ENCODE measurements at places on chromosomes 12 and 14.

- no peak for DNase-seq
Measured at GRCh38 chr12:30945443-30946164, 19.1 kb downstream of the TSPAN11 start.

DNA sequence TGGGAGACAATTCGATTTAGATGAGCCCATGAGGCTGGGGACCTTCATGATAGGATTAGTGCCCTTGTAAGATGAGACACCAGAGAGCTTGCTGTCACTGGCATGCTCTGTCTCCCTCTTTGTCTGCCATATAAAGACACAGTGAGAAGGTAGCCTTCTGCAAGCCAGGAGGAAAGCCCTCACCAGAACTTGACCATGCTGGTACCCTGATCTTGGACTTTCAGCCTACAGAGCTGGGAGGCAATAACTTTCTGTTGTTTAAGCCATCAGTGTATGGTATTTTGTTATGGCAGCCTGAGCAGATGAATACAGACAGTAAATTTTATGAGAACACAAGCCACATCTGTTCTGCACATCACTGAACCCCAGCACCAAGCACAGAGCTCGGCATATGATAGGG lies 38.1 kb upstream of the RASSF3 start:
- DNase-seq = no peak

- no peak for DNase-seq
Measured at GRCh38 chr12:63906876-63907275, 62.4 kb downstream of the SRGAP1 start.

DNA sequence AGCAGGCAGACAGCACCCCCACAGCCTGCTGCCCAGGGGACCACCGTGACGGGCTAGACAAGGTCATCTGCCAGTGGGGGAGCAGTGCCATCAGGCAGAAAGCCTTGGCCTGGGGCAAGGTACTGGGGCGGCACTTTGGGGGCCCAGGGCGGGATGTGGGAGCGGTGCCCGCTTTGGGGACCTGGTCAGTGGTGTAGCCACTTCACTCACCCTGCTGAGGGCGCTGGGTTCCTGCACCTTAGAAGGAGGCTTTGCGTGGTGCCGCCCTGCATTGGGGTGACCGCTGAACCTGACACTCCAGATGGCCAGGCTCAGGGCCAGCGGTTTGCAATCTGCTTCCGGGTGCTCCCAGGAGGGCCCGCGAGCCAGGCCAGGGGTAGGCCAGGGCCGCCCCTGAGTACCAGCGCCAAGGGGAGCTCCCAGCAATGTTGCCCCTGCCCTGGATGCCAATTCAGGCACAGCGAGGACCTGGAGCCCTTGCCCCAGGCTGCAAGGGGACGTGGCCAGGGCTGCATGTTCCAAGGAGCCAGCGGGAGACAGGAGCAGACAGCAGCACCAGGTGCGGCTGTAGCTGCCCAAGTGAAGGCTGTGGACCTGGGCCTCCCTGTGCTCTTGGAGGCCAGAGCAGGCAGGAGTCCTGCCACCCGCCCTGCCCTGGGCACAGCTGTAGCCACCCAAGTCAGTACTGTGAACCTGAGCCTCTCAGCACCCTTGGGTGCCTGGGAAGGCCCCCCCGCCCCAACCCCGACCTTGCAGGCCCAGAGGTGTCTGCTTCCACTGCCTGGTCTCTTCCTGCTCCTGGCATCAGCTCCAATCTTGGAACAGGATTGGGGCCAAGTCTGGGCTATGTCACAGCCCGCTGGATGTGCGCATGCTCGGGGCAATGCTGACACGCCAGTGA lies 550.7 kb downstream of the SLC6A15 start:
- DNase-seq = no peak

DNA sequence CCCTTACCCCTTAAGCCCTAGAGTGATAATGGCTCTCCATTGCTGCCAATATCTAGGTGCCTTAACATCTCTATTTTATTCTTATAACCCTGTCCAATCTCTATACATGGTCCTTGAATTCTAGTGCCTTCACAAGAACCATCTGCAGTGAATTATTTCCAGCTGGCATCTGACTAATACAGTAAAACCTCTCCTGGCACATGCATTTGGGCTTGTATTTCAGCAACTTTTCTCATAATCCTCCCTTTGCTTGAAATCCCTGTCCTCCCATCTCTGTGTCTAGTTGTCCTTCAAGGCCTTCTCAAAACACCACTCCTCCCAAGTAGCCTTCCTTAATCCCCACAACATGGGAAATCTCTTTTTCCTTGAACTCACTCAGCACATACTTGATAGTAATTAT lies 14.2 kb upstream of the HMGA2 start:
- no peak for DNase-seq

All from foreskin melanocyte (primary cell).